ENCODE measurements at places on chromosomes 7 and 10.
A peak's percentile ranks its signal among the peaks of the same experiment; 100 is the strongest.

DNA sequence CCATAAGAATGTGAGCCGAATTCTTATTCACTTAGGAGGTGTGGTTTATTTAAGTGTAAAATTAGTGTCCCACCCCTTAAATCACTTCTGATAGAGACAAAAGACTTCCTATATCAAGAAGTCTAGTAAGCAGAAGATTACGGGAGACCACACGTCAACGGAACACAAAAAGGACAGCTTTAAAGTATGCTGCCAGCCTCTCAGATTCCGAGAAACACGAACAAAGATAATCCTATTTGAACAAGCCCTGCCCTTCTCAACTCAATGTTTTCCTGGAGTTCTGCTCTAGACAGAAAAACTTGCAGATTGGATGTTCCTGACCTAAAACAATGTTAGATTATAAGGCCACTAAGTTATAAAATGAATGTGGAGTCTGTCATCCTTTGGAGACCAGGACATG, 4.9 kb upstream of the MCU start:
- no peak for DNase-seq

DNA sequence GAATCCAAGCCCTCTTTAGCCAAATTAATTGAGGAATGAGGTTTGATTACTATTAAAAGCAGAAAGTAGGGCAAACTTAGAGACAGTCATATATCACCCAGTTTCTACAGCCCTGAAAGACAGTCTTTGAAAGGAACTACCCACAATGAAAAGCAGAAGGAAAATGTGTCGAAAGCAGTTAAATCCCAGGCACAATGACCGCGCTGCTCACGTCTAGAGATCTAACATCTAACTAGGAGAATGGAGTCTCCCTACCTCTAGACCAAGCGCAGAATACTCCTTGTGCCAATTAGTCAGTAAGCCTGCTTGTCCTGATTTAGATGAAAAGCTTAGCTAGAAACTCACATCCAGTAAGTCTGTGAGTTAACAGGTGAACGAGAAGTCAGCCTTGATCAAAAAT, 350.0 kb downstream of the FGFR2 start:
- no peak for DNase-seq

GRCh38 chr7:49023345-49024328, 99.3 kb downstream of the CDC14C start:
- DNase-seq: no peak

DNA sequence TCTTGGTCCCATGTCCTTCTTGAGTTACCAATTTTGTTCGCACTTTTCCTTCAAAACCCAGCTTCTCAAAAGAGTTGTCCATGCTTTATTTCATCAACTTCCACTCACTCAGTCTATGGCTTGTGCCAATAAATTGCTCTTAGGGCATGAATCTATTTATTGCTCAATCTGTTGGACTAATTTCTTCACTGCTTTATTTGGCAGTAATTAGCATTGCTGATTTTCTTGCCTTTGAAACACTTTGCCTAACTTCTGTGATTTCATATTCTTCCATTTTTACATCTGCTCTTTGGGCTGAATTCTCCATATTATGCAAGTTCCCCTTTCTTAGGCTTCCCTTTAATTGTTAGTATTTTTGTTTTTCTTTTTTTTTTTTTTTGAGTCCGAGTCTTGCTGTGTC, 16.8 kb downstream of the DLD start:
- DNase-seq: no peak

DNA sequence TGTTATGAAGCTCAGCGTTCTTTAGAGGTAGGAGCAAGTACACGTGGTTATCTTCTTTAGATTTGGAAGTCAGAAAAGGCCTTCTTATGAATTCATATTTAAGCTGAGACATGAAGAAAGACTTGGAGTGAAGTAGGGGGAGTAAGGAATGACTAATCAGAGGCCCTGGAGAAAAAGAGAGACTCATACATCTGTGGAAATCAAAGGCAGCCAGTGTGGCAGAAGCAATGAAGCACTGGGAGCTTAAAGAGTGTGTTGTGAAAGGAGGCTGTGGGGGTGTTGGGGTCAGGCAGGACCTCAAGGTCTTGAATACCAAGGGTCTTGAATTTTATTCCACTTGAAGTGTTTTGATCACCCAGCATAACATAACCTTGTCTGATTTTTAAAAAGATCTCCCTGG, 35.7 kb upstream of the FGL2 start:
- no peak for DNase-seq

GRCh38 chr7:50821457-50822008, 38.8 kb upstream of the GRB10 start:
- DNase-seq: no peak

DNA sequence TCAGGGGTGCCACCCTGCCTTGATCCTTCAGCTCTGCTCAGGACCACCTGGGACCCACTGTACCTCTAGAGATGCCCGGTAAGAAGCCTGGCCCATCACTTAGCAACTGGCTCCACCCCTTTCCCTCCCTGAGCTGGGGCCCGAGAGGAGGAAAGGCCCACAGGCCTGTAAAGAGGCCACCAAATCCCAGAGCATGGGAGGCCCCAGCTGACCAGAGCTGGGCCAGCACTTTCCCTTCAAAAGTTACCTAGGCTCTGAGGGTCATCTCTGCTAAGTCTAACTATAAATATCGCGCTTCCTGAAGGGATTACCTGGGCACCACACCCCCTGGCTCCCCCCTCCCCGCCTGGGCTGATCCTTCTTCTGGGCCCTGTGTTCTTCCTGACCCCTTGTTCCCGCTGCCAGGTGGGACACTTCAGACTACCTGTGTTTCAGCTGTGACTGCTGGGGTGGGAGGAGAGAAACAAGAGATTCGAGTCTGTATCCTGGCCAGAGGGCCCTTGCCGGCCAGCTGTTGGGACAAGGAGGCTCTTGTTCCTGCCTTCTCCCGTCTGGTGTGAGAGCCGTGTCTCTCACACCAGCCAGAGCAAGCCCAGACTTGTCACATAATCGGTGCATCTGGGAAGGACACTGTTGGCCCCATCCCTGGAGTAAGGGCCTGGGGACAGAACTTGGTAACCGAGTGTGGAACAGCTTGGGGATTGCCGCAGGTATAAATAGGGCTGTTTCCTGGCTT, 22.8 kb upstream of the ANKRD2 start:
- DNase-seq: no peak

DNA sequence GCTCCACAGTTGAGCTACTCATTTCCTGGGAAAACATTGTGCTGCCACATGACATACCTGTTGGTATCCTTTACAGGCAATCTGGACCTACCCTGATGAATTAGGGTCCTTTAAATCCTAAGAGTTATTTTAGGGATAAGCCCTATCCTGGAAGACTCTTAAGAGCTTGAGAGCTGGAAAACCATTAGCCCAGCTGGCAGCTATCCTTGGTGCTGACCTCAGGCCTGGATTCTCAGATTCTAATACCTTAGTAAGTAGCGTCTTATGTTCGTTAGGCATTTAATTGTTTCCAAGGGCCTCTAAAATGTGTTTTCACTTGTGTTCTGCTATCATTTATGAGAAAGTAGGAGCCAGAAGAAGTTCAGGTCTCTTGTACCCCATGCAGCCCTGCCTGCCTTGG, 93.0 kb upstream of the SORCS3 start:
- DNase-seq: no peak

DNA sequence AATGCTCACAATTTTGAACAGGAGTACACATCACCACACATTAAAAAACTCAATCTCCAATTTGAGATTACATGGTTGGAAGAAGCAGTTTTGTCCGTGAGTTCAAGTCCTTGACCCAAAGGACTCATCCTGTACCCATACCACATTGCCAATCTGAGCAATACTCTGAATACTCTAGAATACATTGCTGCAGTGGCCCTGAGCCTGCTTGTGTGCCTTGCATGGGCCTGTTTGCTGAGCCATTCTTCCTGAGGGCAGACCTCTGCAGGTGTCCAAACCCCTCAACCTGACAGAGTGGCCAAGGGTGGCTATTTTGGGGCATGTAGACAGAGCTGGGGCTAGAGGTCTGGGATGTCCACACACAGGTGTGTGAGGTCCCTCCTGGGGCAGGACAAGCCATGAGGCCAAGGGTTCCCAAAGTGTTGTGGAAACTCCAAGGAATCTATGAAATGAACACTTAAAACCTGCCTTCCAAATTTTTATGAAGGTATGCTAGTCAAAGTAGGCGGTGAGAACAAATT, 15.5 kb downstream of the AGMO start:
- DNase-seq: no peak

DNA sequence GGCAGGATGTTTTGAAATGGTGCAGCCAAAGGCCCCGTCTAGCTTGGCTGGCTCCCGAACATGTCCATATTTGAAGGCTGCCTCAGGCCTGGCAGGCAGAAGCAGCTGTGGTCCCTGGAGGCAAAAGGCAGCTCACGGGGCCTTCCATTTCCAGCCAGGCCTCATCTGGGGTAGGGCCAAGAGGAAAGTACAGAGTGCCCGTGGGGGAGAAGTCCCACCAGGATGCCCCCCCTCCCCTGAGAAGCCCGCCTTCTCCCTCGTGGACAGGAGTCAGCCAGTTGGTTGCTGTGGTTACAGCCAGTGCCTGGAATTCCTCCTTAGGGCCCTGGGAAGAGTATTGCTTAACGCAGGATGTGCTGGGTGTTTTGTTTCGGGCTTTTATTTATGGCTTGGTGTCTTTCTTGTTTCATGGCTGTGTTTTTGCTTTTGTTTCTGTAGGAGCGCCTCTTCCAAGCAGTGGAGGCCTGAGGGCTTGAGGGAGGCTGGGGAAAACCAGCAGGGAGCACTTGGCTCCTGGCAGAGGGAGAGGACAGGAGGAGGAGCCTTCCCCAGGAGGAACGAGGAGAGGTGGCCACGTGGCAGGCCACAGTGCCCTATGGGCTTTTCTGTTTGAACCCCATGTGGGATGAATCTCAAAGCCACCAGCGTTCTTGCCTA, 45.4 kb downstream of the CHST3 start:
- DNase-seq: no peak

DNA sequence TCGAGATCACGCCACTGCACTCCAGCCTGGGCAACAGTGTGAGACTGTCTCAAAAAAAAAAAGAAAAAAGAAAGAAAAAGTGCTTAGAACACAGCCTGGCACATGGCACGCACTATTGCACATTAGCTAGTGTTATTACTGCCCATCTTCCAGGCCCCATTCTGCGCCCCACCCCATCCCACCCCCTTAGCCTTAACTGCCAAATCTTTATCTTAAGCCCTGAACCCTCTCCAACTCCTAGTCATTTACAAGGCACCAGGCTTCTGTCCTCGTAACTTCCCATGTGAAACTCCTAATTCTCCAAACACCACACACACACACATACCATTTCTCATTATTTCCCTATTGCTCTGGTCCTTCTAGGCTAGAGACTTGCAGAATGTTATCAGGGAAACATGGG, 4.8 kb downstream of the FRAT2 start:
- DNase-seq: no peak

GRCh38 chr10:16950656-16951601, 133.7 kb upstream of the RSU1 start:
- no peak for DNase-seq

GRCh38 chr7:36039243-36039642, 113.8 kb upstream of the EEPD1 start:
- no peak for DNase-seq

DNA sequence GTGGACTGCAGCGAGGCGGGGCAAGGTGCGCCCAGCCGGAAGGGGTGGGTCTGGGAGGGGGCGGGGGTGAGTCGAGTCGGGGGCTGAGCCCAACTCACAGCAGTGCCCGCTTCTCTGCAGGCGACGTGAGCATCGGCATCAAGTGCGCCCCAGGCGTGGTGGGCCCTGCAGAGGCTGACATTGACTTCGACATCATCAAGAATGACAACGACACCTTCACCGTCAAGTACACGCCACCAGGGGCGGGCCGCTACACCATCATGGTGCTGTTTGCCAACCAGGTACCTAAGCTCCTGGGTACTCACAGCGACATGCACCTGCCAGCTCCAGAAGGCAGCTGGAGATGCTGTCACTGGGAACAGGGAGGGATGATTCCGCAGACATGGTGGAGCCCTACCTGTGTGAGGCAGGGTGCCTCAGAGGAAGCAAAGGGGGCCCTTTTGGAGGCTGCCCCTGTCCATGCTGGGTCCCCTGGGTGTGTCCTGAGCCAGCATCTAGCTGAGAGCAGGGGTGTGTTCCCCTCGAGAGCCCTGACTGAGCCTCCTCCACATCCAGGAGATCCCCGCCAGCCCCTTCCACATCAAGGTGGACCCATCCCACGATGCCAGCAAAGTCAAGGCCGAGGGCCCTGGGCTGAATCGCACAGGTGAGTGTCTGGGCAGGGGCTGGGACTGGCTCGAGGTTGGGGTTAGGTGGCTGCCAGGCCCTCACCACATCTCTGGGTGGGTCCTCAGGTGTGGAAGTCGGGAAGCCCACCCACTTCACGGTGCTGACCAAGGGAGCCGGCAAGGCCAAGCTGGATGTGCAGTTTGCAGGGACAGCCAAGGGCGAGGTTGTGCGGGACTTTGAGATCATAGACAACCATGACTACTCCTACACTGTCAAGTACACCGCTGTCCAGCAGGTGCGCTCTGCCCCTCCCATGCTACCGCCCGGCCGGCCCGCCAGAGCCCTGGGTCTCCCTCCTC, 12.8 kb downstream of the FLNC start:
- DNase-seq: no peak

DNA sequence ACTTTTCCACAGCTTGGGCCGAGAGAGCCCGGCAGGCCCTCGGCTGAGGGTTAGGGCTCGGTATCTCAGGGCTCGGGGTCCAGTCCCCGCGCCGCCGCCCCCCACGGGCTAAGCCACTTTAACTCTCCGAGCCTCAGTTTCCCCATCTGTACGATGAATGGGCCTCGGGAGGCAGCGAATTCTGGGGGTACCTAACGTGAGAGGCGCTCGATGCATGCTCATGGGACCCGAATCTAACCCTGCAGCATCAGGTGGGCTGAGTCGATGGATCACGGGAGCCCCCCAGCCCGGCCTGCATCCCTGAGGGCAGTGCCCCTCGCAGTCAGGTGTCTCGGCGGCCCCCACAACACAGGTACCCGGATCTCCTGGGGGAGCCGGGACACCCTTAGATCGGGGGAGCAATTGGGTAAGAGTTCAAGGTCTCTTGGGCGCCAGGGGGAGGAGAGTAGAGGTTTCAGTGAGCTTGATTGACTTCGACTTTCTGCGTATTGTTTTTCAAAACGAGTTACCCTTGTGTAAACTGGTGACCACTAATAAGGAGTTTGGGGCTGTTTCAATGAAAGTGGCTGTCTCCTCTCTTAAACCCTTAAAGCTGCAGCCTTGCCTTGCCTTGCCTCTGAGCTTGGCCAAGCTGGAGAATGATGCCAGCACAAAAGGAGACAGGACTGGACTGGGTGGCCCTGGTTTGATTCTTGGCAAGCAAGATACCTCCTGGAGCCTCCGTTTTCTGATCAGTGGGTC, 631 bp downstream of the POR start:
- peak; percentile 67 for DNase-seq

- DNase-seq: no peak
Measured at GRCh38 chr10:79318369-79318768, 28.9 kb upstream of the PPIF start.

DNA sequence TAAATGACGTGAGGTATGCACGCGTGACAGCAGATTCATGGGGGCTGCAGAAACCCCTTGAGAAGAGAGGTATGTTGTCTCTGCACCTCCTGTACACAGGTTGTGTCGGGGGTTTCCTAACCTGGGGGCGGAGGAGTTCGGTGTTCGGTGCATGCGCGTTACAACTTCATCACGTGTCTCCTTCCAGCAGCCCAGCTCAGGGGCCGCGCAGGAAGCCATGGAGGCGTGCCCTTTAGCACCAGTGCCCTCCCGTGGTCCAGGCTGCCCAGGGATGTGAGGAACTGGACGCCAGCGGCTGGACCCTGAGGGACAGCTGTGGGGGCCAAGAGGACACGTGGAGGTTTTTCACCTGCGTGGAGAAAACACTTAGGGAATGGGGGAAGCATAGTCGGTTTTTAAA, 186.4 kb downstream of the EBF3 start:
- DNase-seq: no peak

All from stimulated activated effector memory CD8-positive, alpha-beta T cell treated with anti-CD3 and anti-CD28 coated beads, Interleukin-12 subunit alpha, Interleukin-12 subunit beta, amount 100 ng/mL, for 72 hours (primary cell).